ENCODE measurements at places on chromosomes 11 and 22.

- DNase-seq = peak; percentile 35
Measured at GRCh38 chr11:76621868-76622267, 48.7 kb downstream of the LRRC32 start.

- peak; percentile 64 for DNase-seq
Measured at GRCh38 chr11:118610773-118611432, 3.5 kb downstream of the PHLDB1 start.

GRCh38 chr22:29814003-29814402, 24.1 kb downstream of the ASCC2 start:
- no peak for DNase-seq

DNA sequence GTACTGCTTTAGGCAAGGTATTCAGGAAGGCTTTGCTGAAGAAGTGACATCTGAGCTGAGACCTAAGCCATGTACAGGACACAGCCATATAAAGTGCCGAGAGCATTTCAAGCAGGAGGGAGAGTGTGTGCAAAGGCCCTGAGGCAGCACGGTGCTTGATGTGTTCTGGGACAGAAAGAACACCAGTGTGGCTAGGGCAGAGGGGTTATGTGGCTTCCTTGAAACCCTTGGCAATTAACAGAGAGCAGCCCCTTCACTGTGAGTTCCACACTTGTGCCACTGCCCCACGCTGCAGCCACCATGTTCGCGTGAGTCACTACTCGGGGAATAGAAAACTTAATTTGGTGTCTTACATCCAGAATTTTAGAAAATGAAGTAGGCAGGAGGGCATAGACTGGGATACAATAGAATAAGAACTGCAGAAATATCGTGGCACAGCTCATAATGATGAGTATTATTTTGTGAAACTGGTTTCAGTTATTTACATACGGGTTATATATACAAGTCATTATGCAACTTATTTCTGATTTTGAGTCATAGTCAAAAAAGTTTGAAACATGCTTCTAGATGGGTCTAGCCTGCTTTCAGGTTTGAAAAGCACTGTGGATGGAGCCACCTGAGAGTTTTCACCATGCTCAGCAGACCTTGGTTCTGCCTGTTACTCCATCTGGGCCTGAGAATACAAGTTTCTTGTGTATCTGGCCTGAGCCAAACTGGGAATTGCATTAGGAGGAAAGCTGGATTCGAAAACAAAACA, 11.8 kb downstream of the IL10RA start:
- no peak for DNase-seq

DNA sequence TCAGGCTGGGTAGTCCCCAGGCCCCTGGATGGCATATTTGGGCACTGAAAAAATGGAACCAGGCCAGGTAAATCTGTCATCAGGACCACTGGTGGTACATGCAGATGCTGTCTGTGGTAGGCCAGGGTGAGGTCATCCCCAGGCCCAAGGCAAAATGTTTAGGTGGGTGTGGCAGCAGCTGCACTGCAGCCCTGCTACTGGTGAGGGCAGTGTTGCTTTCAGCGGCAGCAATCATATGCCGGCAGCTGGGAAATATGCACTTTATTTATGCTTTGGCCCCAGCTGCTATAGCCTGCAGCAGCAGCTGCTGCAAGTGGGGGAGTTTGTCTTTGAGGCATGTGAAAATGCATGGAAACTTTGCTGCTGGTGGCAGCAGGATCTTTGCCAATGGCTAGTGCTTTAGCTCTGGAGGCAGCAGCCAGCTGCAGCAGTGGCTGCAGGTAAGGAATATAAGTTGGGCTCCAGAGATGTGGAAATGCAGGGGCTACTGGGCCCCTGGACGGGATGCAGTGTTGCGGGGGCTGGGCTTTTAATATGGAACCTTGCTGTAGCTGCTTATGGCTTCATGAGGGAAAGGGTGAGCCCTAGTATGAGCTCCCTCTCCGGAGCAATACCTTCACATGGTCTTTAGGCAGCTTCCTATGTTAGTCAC, 365.7 kb upstream of the CADM1 start:
- DNase-seq = peak; percentile 39
